Smooth muscle cell of the pulmonary artery (primary cell): ENCODE measurements at places on chromosomes 16 and 17. TPM values are rescaled to one million over a fixed set of nuclear protein-coding genes. Genes with fewer than 3 reads are reported as not detected.

The TBX21 gene
- not detected in 2 replicates for total RNA-seq

The GNG13 gene
- total RNA-seq, result not detected in 2 replicates

The TMEM100 gene
- total RNA-seq, result 0.07 and 3.1 TPM in 2 replicates

The CES1 gene
- 0.13 and 5.8 TPM in 2 replicates for total RNA-seq

The PCTP gene
- 9.0 and 10.3 TPM in 2 replicates for total RNA-seq

The EVPLL gene
- total RNA-seq, result not detected in 2 replicates

The PSME3IP1 gene
- 44.5 and 45.9 TPM in 2 replicates for total RNA-seq

The NKD1 gene
- 0.17 and 0.65 TPM in 2 replicates for total RNA-seq

The RPH3AL gene
- 1.2 TPM in 2 replicates for total RNA-seq

The CHD9NB gene
- total RNA-seq, result 2.7 and 4.4 TPM in 2 replicates

The HSPB9 gene
- total RNA-seq, result 0.07 TPM in 2 replicates

The CDT1 gene
- 3.8 and 4.2 TPM in 2 replicates for total RNA-seq
